GM12878 (cell line): ENCODE measurements at places on chromosomes 13 and 19.

- no peak for DNase-seq
Measured at GRCh38 chr13:19860884-19861655, 2.4 kb downstream of the ZMYM5 start.

DNA sequence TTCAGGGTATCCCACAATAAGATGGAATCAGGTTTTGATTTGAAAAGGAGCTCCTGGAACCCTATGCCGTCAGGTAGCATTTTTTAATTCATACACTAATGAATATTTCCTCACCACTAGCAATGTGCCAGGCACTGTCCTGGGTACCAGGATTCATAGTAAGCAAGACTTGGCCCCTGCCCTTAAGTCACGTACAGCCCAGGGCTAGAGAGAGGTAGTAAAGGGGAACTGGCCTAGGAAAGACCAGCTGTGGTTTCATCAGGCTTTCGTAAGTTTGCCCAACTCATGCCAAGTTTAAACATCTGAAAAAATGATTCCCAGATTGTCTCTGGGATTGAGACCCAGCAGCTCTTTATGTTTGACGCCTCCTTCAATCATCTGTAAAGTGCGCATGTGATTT, 45.9 kb upstream of the AMER2 start:
- no peak for DNase-seq

DNA sequence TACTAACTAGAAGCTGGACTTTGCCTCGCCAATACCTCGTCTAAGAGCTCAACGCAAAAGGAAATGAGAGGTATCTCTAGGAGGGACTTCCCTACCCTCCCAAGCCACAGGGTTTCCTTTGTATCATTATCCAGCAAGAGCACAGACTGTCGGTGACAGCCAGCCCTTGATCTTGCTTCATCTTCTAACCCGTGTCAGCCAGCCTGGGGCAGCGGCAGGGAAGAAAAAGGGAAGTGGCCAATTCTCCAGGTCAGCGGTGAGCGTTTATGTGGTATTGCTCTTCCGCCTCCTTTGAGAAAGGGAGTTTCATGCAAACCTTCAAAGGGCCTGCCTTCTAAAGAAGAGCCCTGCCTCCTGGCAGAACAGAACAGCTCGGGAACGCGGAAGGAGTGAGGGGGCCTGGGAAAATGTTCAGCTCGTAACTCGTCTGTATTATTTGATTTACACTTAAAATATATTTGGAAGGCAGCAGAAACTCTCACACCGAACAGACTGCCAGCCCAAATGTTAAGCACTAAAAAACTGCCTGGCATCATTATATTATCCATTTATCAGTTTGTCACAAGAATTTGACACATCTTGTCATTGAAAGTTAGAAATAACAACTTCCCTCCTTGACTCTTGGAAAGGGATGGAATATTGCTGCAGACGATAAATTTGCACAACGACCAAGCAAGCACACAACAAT, 41.8 kb downstream of the EFNB2 start:
- peak; percentile 52 for DNase-seq

GRCh38 chr19:28667348-28667977, 545.5 kb downstream of the UQCRFS1 start:
- DNase-seq, result no peak

GRCh38 chr13:97344265-97345175, 89.4 kb upstream of the RAP2A start:
- DNase-seq, result no peak
